ENCODE measurements at places on chromosomes 6 and 20. TPM values are rescaled to one million over a fixed set of nuclear protein-coding genes. Genes with fewer than 3 reads are reported as not detected.

DNA sequence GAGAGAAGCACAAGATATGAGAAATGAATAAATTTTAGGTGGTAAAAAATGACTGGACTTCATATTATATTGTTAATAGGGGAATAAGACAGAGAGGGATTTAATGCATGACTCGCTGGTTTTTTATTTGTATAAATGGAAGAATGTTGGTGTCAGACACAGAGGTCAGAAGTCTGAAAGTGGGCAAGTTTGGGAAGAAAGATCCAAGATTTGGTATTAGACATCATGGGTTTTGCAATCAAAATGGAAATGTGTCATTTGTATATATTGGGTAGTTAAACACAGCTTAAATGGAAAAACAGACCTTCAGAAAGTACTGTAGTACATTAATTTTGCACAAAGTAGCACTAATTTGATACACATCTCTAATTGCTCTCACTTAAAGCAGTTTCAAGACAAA, 96.2 kb downstream of the EYA4 start:
- no peak for DNase-seq

DNA sequence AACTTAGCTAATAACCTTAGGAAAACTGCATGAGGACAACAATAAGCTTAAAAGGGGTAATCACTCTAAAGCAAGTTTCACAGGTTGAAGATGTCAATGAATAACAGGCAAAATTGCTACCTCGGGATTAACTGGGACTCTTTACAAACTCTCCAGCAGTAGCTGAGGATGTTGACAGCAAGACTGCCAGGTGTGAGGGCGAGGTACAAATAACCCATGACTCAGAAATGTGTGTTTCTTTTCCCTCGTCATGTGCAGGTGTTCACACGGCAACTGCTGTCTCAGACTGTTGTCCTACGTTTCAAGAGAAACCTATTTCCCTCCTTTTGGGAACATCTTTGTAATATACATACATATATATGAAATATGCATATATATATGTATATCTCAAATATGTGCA, 15.9 kb downstream of the BCAS1 start:
- DNase-seq: no peak

DNA sequence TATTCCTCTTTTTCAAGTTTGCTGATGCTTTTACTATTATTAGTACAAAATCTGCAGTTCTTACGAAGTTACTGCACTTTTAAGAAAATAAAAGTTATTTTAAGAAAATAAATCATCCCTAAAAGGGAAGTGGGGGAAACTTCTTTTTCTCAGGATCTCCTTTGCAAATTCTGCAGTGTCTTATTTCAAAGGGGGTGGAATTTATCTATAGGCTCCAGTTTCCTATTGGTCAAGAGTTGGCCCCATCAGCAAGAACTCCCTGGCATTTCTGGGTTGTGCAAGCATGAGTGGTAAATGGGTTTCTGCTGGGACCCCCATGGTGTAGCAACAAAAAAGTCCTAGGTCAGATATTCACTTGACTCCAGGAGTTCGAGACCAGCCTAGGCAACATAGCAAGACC, 136.3 kb upstream of the PRDM1 start:
- no peak for DNase-seq

MUC21 gene
- total RNA-seq: not detected

Measured in chondrocyte (in vitro differentiated cells).